ENCODE measurements at places on chromosomes 4 and X.

DNA sequence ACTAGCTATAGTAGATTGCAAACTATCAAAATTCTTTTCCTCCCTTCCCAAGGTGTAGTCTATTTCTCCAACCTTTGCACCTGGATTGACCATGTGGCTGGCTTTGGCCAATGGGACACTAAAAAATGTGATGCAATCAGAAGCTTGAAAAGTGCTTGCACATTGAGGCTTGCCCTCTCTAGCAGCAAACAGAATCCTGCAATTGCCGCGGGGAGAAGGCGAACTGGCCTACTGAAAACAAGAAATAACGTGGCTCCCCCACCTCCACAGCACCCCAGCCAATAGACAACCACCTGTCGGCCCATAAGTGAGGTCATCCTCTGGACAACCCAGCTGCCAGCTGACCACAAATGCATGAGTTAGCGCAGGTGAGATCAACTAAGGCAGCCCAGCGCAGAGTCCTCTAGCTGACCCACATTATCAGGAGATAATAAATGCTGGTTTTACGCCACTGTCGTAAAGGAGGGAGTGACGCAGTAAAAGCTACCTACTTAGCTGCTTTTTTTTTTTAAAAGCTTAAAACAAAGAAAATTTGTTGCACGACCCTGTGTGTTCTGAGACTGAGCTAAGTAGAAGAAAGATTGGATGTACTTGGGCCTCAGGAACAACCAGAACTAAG, 95.2 kb downstream of the GK start:
- DNase-seq = no peak

DNA sequence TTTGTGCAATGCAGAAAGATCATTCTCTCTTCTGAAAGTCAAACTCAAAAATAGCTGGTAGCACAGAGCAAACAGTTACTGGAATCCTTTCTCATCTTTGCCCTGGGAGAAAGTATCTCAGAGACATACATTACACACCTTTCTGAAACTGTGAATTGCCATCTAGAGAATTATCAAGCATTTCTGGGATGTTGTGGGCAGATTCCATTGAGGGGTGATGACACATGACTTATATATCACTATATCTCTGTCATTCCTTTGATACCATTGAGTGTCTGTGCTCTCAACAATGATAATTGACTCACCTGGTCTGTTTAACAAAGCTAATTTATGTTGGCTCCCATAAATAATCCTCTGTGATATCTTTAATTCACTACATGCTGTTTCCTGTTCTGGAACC, 13.0 kb downstream of the SLIT2 start:
- DNase-seq = no peak

DNA sequence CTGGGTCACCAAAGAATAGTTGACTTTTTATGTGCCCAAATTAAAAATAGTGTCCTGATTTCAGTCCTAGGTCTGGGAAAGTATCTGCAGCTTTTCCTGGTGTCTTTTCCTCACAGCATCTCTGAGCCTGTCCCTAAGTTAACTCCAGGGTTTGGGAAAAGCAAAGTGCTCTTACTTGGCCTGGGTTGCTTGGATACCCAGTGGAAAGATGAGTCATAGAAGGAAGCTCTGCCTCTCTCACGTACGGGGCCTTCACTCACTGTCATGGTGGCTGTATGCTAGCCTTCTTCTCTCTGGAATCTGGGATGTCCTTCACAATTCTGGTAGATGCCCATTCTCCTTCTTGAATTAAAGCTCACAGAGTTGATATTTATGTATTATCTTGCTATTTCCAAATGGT, 607.3 kb downstream of the ANKRD50 start:
- DNase-seq = no peak

GRCh38 chr4:147174591-147174990, 228.9 kb upstream of the TTC29 start:
- DNase-seq = no peak

DNA sequence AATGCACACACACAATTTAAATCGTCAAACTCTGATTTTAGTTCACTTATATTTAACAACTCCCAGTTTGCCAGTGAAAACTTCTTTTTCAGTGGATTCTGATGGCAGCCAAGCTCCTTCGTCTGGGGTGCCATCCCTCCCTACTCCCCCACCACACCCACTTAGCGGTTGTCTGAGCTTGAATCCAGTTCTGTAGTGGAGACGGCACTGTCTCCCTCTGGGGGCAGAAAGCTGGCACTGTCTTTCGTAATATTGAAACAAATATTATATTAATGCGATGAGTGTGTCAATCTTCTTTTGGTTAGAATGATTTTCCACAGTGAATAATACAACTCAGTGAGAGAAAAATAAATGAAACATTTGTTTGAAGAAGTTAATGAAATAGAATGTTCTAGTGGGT, 5.4 kb downstream of the MEPE start:
- DNase-seq = no peak

GRCh38 chr4:172736046-172736445, 432.6 kb upstream of the GALNT7 start:
- DNase-seq = no peak

DNA sequence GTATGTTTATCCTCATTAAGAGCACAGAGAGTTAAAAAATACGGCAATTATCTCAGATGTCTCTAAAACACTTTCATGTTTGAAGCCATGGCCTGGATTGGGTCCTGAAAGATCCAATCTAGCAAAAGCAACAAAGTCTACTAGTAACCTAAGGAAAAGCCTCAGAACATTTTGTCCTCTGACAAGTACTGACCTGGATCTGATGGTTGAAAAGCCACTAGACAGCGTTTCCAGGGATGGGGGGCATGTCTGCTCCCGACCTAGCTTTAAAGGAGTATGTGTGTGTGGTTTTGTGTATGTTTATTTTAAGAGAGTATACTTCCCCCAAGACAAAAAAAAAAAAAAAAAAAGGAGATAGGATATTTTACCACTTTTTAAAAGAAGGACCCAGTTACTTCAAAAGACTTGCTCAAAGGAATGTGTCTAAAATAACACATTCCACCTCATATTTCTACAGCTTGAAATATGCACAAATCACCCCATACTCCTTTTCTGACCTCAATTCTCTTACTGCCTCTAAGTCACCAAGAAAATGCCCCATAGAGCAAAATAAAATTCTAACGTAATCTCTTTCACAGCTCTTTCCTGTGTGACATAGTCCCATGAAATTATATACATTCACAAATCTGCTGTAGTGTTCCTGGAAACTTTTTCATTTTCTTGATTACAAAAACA, 189.0 kb upstream of the TTC29 start:
- DNase-seq = no peak

DNA sequence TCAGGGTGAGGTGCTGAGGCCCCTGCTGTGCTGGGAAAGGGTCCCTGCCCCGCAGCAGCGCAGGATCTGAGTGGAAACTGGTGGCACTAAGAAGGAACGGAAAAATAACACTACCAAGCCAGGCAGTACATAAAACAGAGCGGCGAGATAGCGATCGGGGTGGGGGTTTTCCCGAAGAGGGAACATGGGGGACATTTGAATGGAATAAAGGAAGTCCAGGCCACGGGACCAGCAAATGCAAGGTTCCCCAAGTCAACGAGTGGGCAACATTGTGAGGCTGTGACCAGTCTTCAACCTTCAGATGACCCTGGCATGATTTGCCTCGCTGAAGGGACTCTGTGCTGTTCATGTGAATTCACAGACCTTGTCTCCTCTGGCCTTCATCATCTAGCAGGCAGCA, 13.7 kb downstream of the MSX1 start:
- DNase-seq = no peak

- no peak for DNase-seq
Observed at GRCh38 chrX:39957816-39958566, 139.8 kb downstream of the BCOR start.

DNA sequence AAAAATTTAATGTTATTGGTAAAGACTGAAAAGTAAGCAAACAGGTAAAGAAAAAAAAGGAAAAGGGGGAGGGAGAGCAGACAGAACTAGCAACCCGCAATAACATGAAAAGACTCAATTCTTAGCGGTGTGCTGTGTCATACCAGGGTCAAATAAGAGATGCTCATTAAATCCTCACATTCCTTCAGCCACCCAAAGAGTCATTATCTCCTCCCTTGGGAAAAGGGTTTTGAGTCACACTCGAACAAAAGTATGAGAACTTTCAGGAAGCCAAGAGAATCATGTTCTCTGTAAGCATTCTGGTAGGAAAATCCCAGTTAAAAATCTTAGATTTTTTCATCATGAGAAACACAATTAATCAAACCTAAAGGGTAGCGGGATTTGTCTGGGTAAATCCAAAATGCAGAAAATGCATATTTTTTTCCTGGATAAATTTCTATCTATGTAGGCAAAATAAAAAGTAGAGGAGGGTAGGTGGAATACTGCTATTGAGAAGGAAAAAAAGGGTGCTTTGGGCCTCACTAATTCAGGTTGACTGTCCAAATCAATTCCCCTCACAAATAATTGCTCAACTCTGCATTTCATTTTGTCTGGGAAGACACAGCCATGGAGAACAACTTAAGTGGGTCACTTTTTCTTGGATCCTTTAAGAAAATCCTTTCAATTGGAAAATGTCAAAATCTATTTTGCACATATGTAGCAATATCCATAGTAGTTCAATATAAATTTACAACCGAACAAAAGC, 23.2 kb downstream of the TNIP3 start:
- DNase-seq = no peak

GRCh38 chrX:131630534-131630933, 86.7 kb downstream of the OR13H1 start:
- no peak for DNase-seq

GRCh38 chr4:57214654-57215411, 104.6 kb upstream of the IGFBP7 start:
- no peak for DNase-seq

DNA sequence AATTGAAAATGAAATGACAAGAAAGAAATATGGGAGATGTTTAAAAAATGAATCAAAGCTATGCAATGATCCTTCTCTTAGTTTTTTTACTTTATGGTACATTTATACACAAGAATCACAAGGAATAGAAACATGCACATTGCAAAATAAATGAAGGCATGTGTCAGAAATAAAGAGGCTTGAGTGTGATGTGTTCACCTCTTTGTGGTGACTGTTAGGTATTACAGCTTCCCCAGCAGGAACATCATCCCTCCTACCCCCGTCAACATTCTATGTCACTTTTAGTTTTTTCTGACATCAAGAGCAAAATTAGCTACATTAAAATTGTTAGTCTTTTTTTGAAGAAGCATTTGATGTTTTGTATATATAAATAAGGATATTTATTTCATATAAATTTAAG, 214.8 kb downstream of the SLC4A4 start:
- no peak for DNase-seq

GRCh38 chr4:80202190-80202711, 4.9 kb downstream of the PRDM8 start:
- peak; percentile 63 for DNase-seq

DNA sequence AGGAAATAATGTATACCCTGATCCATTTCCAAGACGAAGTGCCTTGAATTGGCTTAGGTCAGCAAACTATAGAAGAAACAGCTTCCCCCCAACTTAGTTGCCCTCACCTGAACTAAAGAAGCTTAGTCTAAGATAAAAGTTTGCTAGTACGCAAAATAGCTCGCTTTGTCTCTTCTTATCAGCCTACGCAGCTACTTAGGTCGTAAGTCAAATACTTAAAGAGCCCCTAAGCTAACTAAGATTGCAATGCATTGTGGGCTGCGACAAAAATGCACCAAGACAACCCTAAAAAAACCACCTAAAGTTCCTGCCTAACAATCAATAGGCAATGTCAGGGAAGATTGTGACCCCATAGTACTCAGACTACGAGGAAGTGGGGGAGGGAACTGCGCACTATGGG, 12.8 kb downstream of the CLNK start:
- no peak for DNase-seq
